ENCODE measurements at places on chromosomes 7 and 10. TPM values are rescaled to one million over a fixed set of nuclear protein-coding genes. Genes with fewer than 3 reads are reported as not detected.

Gene PTN
- 0.20 TPM for total RNA-seq

Gene ZPBP
- not detected for total RNA-seq

Gene ASB15
- total RNA-seq = not detected

Gene CALHM3
- not detected for total RNA-seq

Gene SMNDC1
- total RNA-seq = 5.1 TPM

Gene SH2D4B
- not detected for total RNA-seq

Data from MG63 (cell line).